ENCODE measurements at places on chromosomes 4 and X.

DNA sequence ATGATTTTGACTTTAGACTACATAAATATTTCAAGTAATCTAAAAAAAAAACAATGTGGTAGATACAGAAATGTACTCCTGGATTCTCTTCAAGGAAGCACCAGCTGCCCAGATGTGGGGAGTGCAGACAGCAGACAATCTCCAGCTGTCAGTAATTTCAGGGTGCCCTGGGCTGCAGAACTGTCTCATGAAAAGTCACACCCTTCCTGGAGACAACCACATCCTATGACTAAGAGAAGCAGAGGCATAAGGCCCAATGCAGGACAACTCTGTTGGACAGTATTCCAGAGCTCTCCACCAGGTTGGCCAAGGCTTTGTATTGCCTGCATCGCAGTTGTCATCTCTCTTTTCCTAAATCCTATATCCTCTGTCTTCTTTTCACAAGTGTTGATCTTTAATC lies 34.4 kb upstream of the BLTP1 start:
- no peak for DNase-seq

DNA sequence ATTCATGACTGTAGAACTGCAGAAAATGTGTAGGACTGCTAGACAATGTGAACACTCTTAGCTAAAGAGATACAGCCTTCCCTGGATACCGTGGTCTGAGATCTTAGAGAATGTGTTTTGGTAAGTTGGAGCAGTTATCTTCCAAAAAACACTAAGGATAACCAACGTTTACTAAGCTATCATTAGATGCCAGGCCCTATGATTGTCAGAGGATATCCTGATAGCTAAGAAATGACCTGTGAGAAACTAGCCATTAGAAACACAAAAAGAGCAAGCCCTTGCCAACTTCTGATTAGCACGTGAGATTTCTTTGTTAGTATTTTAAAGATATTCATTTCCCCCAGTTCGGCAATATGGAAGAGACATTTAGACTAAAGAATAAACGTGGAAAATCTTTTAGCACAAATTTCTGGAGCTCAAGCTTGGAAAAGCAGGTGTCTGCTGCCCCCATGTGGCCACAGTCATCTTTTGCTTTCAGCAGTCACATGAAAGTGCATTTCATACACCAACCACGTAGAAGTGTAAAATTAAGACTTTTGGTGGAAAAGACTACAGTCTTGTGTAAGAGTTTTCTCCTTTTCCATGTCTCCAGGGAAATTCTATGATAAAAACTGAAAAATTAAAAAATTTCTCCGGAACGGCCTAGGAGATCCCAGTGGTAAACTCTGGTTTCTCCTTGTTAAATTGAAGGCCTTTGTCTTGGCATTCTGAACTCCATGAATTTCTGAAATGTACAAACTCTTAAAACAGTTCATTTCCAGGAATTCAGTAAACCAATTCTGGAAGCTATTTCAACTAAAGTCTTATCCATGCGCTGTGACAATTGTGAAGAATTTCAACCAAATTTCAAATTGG lies 136.4 kb downstream of the ZNF674 start:
- DNase-seq = peak; percentile 13

DNA sequence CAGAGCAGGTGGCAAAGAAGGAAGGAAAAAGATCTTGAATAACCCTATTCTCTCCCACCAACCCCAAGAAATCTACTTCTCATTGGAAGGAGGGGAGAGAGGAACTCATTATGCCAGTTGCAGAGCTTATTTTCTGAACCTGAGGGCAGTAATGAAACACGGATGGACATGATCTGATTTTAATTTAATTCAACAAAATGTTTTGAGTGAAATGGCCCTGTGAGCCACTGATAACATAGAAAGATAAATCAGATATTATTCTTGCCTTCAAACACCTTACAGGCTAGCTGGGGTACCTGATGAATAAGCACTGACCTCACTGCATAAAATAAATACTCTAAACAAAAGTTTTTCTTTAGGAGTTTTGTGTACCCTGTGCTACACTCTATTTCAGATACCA lies 30.3 kb downstream of the DAPP1 start:
- DNase-seq = no peak

GRCh38 chrX:42695800-42696358 lies 82.1 kb downstream of the PPP1R2C start:
- DNase-seq = no peak

- no peak for DNase-seq
Observed at GRCh38 chr4:20532871-20533870, 167.1 kb upstream of the PACRGL start.

- no peak for DNase-seq
Observed at GRCh38 chr4:38130884-38131283, 170.7 kb downstream of the PTTG2 start.

DNA sequence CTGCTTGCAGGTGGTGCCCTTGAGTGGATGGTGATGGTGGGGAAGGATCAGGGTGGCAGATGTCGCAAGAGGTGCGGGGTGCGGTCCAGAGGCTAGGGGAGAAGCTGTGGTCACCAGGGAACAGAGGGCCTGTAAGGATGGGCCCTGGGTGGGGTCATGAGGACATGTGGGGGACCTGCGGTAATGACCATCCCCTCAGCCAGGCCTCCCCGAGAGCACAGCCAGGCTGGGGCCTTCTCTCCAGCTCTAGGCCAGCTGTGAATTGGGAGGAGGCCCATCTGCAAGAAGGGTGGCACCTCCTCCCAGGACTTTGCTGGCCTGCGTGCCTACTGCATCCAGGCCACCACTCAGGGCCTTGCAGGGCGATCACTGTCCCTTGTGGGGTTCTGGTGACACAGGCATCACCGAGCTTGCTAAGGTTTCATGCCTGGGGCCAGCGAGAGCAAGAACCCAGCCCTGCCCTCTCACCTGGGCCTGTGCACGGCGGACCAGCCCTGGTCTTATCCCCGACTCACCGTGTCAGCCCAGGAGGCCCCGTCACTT lies 34.1 kb upstream of the MXD4 start:
- DNase-seq = no peak

GRCh38 chrX:19193565-19193964 lies 71.3 kb upstream of the ADGRG2 start:
- no peak for DNase-seq

- no peak for DNase-seq
Observed at GRCh38 chr4:26736621-26737020, 124.0 kb upstream of the STIM2 start.

- DNase-seq = no peak
Observed at GRCh38 chrX:51614353-51615012, 4.2 kb downstream of the CENPVL3 start.

GRCh38 chrX:14913241-14913640 lies 40.0 kb downstream of the MOSPD2 start:
- no peak for DNase-seq

- no peak for DNase-seq
Observed at GRCh38 chrX:10259716-10260115, 102.9 kb downstream of the CLCN4 start.

- DNase-seq = no peak
Observed at GRCh38 chr4:126558596-126558995, 1074.2 kb upstream of the INTU start.
